ENCODE measurements at places on chromosomes 1 and 21.

DNA sequence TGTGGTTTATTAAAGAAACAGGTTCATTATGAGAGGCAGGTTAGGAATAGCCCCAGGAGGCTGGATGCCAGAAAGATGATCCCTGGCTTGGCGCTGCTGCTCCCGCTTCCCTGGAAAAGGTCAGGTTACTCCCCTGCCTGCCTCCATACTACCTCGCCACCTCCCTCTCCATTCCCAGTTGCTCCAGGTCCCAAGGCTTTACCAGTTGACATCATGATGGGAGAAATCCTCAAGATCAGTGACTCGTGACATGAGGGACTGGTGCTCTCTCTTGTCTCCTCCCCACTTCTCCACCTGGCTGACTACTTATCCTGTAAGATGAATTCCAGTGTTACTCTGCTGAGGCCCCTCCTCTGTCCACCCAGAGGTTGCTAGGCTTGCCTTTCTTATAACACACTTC lies 19.7 kb downstream of the VASH2 start:
- DNase-seq, result no peak

- no peak for DNase-seq
These were observed 28.1 kb downstream of the TMEM50B start for GRCh38 chr21:33451634-33452071.

DNA sequence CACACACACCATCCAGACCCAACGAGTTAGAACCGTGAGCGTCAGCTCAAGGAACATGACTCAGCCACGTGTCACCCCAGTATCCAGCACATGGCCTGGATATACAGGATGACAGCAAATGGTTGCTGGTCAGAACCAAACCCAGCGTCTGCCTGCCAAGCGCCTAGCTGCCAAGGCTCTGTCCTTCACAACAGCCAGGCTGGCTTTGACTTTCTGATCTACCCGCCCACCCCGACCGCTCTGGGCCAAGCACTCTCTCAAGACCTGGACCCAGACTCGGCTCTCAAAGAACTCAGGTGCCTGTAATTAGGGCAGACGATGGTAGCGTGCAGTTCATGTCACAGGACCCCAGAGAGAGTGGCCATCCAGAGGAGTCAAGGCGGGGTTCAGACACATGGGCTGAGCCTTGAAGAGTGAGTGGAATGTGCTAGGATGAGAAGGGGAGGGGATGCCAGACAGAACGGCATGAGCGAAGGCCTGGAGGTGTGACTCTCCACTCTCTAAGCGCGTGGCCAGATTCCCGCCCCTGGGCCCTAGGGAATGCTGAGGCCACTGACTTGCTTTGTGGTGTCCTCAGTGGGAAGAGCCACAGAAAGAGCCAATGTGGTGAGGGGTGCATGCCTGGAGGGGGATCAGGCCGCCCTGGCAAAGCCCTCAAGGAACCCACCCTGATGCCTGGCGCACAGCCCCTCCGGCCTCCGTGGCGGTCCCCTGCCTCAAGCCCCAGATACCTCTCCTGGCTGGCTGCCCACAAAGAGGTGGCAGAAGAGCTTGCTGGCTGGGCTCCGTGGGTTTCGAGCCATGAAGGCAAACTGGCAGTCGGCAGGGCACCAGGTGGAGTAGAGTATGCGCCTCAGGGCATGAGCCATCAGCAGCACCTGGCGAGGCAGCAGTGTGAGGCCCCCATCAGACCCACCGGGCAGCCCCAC lies 7.0 kb downstream of the SH2D5 start:
- DNase-seq, result no peak

GRCh38 chr1:203185585-203185984 lies 919 bp downstream of the CHI3L1 start:
- no peak for DNase-seq

- no peak for DNase-seq
These were observed 132.0 kb downstream of the GIPC2 start for GRCh38 chr1:78177708-78178270.

GRCh38 chr1:202861420-202862132 lies 27.4 kb downstream of the RABIF start:
- peak; percentile 93 for DNase-seq

GRCh38 chr1:209522826-209523225 lies 60.7 kb upstream of the CAMK1G start:
- DNase-seq, result no peak

GRCh38 chr21:37564341-37564923 lies 197.9 kb downstream of the DYRK1A start:
- DNase-seq, result peak; percentile 68

DNA sequence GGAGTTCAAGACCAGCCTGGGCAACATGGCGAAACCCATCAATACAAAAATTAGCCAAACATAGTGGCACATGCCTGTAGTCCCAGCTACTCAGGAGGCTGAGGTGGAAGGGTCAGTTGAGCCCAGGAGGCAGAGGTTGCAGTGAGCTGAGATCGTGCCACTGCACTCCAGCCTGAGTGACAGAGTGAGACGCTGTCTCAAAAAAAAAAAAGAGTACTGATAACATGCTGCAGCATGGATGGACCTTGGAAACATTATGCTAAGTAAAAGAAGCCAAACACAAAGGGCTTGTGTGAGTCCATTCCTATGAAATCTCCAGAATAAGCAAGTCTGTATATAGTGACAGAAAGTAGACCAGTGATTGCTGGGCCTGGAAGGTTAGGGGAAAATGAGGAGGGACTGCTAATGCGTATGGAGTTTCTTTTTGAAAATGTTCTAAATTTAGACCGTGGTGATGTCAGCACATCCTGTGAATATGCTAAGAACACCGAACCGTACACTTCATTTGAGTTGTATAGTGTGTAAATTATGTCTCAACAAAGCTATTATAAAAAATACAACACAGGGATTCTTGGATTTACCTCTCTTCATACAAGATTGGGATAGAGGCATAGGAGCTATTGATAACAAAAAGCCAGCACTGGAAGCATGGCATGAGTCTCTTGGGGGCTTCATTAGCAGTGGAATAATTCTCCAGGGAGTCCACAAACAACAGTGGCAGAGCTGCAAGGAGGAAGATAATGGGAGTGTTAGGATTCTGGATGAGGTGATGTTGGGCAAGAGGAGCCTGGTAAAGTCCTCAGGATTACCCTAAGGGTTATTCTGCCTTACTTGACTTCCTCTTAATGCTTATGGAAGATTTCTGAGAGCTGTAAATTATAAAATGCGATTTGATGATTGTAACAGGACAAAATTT lies 73.5 kb downstream of the TTC3 start:
- no peak for DNase-seq

DNA sequence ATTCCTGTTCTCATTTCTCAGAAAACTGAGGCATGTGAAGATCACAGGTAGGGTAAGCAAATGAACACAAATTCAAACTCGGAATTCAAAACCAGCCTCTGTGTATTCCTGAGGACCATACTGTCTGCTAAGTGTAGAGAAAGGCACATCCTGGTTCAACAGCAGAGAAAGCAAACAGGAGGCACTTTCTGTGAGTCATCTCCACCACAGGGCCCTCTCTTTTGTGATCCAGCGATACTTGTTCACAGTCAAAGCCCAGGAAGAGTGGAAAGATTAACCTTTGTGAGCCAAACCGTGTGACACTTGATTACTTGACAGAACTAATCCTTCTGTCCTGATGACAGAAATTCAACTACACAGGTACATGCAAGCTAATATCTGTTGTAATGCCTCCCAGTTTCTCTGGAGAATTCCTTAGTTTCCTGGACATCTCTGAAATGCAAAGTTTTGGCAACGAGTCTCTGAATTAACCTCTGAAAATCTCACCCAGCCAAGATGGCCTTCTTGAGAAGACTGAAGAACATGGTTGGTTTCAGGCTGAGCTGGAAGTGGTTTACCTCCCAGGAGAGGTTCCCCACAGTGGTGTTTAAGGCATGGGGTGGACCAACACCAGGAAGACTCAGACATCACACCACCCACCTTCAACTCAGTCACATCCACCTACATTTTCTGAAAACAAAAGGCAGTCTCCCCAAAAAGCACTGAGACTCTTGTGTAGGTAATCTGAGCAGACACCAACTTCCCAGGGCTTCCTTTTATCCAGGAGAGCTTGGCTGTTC lies 98.2 kb upstream of the ERG start:
- DNase-seq, result no peak

DNA sequence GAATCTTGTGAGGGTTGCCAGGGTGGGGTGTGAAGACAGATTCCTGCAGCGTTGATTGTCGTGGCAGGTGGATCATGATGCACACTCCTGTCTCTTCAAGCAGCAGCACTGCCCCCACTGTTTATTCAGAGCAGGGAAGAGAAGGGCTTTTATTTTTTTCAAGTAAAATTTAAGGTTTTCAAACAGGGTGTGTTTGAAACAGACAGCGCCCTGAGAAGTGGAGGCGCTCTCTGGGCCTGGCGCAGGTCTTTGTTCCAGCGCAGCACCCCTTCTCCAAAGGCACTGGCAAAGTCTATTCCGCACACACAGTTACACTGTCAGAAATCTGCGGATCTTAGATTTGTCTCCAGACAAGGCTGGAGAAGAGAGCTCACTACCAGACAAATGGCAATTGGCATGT lies 7.0 kb downstream of the C1orf53 start:
- peak; percentile 53 for DNase-seq

GRCh38 chr1:58047265-58047858 lies 499.2 kb downstream of the OMA1 start:
- DNase-seq, result peak; percentile 57

DNA sequence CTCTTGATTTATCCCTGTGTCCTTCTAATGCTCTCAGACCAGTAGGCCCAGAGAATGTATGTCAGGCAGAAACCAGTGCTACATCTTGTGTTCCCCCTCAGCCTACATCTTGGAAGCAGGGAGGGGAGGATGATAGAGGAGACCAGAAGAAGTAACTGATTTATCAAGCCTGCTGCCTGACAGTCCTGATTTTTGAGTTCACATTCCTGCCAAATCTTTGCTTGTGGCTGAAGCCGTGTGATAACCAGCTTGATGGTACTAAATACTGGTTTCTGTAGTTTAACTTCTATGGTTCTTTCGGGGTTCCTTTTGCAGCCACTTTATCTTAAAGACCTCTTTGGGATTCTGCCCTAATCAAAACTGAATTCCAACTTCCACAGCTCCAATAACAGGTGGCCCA lies 59.7 kb upstream of the WDR26 start:
- no peak for DNase-seq

- DNase-seq, result no peak
These were observed 239.9 kb upstream of the TMEM51 start for GRCh38 chr1:14913482-14914177.

DNA sequence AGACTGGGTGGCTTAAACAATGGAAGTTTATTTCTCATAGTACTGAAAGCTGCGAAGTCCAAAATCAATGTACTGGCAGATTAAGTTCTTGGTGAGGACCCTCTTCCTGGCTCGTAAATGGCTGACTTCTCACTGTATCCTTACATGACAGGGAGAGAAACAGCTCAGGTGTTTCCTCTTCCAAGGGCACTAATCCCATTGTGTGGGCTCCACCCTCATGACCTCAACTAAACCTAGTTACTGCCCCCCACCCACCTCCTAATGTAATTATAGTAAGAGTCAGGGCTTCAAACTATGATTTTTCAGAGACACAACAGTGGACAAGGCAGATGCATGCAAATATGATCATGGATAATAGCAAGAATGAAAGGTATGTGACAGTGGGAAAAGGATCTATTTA lies 81.2 kb upstream of the HP1BP3 start:
- DNase-seq, result no peak

GRCh38 chr1:67747671-67748546 lies 62.9 kb downstream of the GADD45A start:
- DNase-seq, result no peak

GRCh38 chr1:78758506-78758905 lies 108.9 kb downstream of the IFI44 start:
- no peak for DNase-seq

- DNase-seq, result no peak
These were observed 756 bp downstream of the ANKRD13C start for GRCh38 chr1:70353601-70354331.

- DNase-seq, result no peak
These were observed 5.3 kb downstream of the SYTL1 start for GRCh38 chr1:27346991-27347624.

- no peak for DNase-seq
These were observed 190.7 kb downstream of the HLX start for GRCh38 chr1:221069986-221070385.

GRCh38 chr1:28010969-28011368 lies 51.2 kb downstream of the XKR8 start:
- DNase-seq, result no peak

DNA sequence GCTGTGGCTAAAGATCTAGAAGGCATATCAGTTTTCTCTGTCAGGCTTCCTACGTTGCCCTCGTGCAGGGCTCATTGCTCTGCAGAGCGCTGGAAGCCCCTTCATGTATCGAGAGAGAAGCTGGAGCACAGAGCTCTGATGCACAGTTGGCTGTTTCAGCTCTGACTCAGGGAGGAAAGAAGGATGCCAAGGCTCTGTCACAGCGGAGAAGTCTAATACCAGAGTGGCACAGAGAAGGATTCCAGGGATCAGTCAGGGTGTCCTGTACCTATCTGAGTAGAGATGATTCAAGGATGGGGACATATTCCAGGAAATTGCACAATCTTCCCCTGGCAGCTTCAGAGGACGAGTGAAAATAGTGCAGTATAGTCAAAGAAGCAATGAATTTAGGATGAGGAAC lies 179.2 kb upstream of the FMN2 start:
- no peak for DNase-seq

Data from eye (tissue), 1 donor.